Daoy (cell line): ENCODE measurements at places on chromosomes 3 and 15.

DNA sequence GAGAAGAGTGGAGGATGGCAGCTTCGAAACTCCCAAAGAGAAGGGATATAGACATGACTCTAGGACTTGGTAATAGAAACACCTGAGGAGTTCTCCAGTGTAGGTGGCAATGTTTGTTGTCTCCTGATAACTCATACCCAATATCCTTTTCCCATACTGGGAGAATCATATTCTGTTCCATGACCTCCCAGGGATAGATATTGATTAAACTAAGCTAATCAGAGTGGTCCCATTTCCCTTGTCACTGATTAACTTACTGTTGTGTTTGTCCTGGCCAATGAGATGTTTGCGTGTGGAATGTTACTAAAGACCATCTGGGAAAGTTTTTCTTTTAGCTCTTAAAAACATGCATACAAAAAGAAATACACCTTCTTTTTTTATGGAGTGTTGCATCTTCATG is 85.6 kb downstream of the RPL22L1 start:
- no peak for DNase-seq

DNA sequence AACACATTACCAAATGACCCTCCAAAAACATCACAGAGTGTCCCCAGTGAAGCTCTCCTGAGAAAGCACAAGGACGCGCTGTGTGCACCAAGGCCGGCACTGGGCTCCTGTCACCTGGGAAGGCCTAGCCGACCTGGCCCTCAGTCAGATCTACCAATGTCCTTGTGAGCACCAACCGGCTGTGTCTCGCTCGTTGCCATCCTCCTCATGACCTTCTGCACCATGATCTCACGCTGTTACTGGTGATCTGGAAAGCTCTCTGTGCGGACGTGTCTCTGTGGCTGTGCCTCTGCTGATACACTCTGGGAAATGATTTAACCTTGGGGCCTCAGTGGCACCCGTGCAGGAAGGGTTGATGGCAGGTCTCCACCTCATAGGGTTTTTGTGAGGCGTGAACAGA is 24.2 kb downstream of the ZXDC start:
- DNase-seq: no peak

- no peak for DNase-seq
Observed at GRCh38 chr3:187618722-187619121, 51.5 kb downstream of the SST start.

DNA sequence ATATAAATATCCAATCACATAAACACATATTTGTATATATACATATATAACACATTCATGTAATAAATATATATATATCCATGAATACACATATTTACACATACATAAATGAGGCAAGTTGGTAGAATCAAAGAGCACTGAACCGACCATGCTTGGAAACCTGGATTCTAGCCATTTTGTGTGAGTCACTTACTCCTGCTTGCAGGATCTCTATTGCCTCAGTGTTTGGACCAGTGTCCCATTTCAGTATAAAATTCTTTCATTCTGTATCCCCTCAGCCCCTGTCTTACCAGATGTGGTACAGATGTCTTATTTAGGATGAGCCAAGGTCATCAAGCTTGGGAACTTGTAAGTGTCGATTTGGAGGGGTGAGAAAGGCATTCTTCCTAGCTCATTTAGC is 391.4 kb upstream of the FRG2C start:
- peak; percentile 6 for DNase-seq

- DNase-seq: peak; percentile 94
Observed at GRCh38 chr3:111739311-111739911, 119.7 kb upstream of the PHLDB2 start.

GRCh38 chr3:16551342-16551976 is 38.0 kb upstream of the RFTN1 start:
- DNase-seq: no peak

DNA sequence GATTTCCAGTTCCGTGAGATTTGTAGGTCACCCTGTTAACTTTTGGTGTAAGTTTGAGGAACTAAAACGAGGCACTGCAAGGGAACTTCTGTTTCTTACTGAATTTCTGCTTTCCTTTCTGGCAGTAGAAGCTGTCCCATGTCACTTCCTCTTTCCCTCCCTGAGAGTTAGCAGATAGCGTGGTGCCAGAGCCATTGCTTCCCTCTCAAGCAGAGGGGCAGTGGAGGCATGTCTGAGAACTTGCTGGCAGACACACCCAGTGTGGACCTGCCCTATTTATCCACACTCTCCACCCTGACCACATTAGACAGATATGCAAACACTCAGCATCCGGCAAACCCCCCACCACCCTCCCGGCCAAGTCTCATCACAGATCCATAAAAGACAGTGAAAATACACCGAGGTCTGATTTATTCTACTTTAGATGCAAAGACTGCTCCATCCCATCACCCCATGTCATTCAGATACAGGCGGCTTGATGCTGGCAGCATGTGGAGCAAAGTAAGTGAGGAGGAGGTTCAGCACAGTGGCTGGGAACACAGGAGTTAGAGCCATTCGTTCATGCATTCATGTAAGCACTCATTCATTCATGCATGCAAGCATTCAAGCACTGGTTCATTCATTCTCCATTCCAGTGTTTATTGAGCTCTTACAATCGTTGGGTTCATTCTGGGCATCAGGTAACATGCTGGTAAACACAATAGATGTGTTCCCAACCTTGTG is 324.7 kb downstream of the SHQ1 start:
- DNase-seq: peak; percentile 9

GRCh38 chr15:34726406-34727100 is 28.2 kb downstream of the GJD2 start:
- DNase-seq: no peak

DNA sequence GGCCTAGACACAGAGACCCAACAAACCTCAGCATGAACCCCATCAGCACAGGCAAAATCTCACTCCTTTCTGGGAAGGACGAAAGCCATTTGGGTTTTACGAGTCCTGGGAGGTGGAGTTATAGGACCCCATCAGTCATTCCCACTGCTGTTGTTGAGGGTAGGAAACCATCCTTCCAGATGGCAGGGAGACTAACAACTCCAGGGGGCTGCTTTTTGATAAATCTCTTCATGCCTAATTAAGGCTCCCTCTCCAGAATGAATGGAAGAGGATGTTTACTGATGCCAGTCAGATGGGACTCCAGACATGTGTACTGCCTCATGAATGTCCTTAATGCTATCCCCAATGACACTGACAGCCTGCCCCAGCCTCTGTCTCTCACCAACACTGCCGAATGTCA is 75.3 kb downstream of the ST8SIA2 start:
- DNase-seq: no peak

GRCh38 chr15:80309769-80310384 is 57.9 kb upstream of the CTXND1 start:
- peak; percentile 15 for DNase-seq

- no peak for DNase-seq
Observed at GRCh38 chr3:164608554-164609276, 469.6 kb downstream of the SI start.

GRCh38 chr3:24401090-24401810 is 93.4 kb downstream of the THRB start:
- no peak for DNase-seq

DNA sequence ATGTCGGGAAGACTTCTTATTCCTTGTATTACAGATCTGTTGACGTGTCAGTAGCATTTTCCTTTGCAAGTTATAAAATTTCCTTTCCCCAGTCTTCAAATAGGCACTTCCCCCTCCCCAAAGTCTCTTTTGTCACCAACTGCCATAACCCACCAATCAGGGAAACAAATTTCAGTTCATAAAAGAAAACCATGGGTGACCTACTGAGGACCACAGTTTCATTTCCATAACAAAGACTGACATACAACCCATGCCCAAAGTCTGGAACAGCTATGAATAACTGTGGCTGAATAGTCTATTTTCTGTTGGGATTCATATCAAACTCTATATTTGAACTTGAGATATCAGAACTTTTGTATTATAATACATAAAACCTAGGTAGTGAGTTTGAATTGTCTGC is 307.8 kb downstream of the KBTBD8 start:
- DNase-seq: no peak

DNA sequence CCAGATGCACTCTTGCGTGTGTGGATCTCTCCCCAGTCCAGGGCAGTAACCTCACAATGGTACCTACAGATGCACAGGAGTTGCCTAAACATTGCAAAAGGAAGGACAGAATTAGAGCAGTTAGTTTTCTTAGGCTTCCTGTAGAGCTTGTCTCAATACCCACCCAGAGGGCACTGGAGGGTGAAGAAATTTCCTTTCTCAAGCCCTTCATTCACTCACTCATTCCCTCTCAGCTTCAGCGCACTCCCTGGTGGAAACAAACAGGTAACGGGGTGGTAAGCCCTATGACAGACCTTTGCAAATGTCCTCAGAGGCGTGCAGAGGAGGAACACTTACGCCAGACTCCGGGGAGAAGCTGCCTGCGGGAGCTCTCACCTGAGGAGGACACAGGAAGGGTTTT is 267.4 kb upstream of the HES1 start:
- DNase-seq: no peak

GRCh38 chr15:42826251-42826890 is 89.4 kb upstream of the CDAN1 start:
- DNase-seq: no peak

DNA sequence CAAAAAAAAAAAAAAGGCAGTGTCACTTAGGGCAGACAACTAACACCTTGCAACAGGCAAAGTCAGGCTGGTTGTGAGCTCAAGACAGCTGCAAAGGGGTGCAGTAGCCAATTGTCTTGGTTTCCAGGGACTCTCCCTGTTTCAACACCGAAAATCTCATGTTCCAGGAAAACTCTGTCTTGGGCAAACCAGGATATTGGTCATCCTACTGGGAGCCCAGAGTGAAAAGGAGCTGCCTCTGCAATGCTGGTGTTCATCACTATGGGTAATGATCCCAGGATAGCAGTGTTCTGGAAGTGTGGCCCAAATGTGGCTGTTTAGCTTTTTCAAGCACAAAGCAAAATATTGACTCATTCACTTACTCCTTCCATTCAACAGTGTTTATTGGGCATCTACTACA is 82.6 kb downstream of the ARHGAP31 start:
- DNase-seq: no peak

- no peak for DNase-seq
Observed at GRCh38 chr3:168618827-168619470, 523.2 kb upstream of the GOLIM4 start.

DNA sequence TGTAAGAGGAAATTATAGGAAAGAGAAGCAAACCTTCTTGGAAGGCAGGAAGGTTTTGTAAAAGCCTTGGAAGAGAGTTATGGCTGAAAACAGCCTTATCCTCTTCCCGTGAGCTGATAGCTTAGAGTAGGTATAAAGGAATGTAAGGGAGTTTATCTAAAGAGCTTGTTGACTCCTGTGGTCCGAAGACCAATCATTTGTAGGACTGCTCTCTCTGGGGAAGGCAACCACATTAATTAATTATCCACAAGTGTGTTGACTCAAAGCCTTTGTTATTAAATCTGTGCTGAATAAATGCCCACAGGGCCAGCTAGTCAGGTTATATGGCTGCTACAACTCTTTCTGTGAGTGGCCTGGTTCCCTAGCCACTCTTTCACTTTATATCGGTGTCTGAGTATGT is 452.1 kb upstream of the RASGRP1 start:
- peak; percentile 78 for DNase-seq

GRCh38 chr3:135514060-135514448 is 451.5 kb upstream of the PPP2R3A start:
- DNase-seq: peak; percentile 9

DNA sequence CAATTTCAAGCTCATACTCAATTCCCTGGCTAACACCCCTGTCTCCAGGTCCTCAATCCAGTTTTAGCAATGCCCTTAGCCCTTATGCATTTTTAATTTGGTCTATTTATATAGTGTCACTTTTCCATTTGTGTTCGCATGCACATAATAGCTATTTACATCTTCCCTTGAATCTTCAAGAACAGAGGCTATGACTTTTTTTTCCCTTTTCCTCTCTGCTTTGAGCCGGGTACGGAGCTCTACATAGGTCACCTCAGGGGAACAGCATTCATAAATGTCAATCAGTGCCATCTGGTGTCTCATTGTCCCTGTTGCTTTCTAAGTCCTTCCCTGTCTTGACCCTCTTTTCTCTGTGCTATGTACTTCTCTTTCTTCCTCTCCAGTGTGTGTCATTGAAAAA is 26.5 kb upstream of the ACTC1 start:
- DNase-seq: no peak

DNA sequence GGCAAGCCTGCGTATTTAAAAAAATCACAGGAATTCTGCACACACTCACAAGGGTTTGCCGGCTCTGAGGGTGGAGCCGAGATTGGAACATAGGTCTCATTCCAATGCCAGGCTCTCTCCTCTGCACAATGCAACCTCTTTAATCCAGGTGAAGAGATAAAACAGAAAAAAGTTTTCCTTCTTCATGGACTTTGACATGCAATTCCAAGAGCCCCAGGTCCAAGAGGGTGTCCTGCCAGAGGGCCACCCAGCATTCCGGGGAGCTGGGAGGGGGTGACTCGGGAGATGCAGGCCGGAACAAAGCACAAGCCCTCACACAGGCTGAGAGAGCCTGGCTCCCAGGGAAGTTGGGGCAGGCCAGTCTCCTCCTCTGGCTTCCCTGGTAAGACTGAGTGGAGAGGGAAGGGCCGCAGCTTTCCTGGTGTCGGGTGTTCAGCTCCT is 6.7 kb upstream of the SLC12A8 start:
- no peak for DNase-seq

DNA sequence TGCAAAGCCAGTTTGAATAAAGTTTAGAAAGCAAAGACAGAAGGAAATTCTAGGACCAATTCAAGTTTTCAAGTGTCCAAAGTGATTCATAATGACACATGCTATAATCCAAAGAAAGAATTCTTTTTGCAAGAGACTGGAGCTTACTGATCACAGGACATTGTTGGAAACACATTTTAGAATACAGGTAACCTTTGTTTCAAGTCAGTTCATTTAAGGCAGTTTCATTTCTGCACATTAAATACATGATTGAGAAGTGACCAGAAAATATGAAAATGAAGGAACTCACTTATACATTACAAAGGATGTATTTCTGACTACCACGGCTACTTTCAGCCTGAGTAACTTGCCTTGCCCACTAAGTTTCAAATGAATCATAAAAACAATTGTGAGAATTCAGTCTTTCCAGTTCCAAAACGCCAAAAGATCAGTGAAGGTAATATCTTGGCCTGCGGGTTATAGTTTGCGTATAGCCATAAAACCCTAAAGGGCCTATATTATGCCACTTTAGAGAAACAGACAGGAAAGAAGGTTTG is 48.7 kb downstream of the PRICKLE2 start:
- DNase-seq: peak; percentile 19

GRCh38 chr15:76470691-76471090 is 134.1 kb downstream of the ISL2 start:
- no peak for DNase-seq

DNA sequence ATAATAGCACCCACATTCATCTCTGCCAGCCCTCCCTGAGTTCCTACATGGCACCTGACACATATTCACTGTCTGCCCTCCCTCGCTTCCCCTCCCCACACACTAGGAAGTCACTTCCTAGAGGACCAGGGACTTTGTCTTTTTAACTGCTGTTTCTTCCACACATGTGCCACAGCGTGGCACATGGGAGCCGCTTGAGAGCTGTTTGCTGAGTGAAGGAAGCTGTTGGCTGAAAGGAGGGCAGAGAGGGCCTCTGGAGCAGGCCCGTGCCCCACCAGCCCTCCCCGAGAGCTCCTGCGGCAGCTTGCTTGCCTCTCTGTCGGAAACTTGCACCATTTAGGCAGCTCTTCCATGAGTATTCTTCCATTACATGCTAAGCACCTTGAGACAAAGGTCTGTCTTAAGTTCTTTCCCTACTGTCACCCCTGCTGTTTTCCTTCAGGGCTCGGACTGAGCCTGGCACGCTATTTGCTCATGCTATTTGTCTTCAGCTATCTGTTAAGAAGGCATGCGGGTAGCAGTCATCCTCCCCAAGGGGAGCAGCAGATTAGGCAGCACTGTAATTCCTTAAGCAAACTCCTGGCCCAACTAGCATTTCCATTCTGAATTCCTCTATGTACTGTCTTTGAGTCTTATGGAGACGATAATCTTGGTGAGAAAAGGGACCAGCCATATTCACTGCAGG is 72.2 kb downstream of the CACNA1D start:
- DNase-seq: no peak
